ENCODE measurements at places on chromosomes 3 and 15.

DNA sequence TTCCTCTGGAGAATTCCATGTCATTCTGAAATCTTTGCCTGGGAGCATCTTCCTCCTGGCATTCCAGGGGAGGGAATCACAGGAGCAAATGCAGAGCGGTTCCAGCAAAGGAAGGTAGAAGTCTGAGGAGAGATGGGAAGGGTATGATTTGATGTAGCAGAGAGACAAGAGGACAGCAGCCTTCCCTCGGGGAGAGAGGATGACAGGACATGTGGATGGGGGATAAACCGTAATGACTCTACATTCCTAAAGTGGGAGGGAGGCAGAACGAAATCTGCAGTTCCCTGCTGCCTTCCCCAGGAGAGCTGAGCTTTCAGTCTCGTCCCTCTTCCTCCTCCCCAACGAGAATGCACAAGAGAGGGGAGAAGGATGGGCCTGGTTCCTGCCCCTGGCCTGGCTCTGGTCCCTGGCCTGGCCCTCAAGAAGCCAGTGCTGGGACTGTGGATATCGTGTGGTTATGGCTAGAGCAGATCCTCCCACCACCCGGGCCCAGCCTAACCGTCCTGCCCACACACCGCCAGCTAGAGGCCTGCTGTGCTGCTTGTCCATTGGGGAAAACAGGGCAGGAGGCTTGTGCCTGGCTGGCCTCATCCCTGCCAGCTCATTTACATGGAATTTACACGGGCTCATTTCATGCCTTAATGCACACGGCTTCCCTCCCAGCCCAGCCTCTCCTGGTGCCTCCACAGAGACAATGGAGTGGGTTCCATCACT lies 26.6 kb downstream of the SEMA7A start:
- DNase-seq: no peak

GRCh38 chr15:92882697-92883162 lies 17.4 kb upstream of the CHD2 start:
- no peak for DNase-seq

- no peak for DNase-seq
Measured at GRCh38 chr3:144361002-144361401, 389.4 kb downstream of the DIPK2A start.

- DNase-seq: no peak
Measured at GRCh38 chr3:157443905-157444796, 7.5 kb downstream of the PTX3 start.

DNA sequence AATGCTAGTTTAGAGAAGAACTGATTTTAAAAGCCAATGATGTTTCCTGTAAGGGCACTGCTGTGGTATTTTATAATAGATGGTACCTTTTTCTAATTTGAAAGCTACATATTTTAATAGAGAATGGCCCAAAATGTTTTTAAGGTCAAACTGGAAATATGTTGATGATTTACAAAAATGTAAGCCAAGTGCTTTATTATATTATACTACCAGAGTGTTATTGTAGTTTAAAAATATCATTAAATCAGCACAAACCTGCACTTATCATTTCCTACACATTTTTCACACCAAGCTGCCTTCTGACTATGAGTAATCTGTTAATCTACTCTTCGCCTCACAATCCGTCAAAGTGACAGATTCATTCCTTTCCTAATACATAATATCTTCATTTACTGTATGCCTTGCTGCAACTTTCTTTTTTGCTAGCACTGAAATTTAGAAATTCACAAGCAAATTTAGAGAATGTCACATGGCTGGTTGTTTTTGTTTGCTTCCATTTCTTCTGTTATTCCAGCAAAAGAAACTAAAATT lies 126.4 kb upstream of the FAM3D start:
- DNase-seq: no peak
